Right atrium auricular region (tissue), 2 donors: ENCODE measurements at places on chromosomes 7 and 10. TPM values are rescaled to one million over a fixed set of nuclear protein-coding genes. Genes with fewer than 3 reads are reported as not detected.

- no peak for DNase-seq
Measured at GRCh38 chr10:45471059-45471458, 97.0 kb downstream of the ALOX5 start.

Gene LBX1
- not detected for total RNA-seq

Gene GPR26
- not detected for total RNA-seq

Gene GRID1
- 0.37 TPM for total RNA-seq

DNA sequence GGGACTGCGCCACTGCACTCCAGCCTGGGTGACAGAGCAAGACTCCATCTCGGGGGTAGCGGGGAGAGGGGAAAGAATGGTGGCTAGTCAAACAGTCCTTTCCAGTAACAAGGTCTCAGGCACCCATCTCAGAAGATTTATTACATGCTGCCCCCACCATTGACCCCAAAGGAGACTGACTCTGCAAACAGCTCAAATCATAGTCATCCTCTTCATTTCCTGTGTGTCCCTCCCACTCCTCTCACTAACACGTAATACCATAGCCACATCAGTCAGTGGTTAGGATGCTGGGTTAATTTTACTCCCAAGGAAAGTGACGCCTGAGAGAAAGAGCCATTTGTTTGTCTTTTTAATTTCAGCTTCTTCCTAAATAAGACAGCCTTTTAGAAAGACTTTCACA, 56.6 kb upstream of the BET1 start:
- DNase-seq, result no peak

DNA sequence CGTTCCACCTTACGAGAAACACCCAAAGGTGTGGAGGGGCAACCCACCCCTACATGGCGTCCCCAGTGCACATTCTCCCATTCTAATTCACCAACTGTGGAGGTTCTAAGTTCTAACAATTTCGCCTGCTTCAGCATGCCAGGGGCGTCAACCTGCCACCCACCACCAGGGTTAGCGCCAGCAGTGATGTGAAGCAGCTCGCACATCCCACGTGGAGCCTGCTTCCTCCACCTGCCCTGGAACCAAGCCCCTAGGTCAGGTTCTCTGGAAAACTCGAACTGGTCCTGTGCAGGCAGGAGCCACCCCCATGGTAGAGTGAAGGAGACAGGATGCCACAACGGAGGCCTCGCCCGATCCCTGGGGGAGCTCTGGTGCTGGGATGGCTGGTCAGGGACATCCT, 33.3 kb upstream of the FXYD4 start:
- no peak for DNase-seq
